GM06990 (cell line): ENCODE measurements at places on chromosomes 7 and 10.

- peak; percentile 50 for DNase-seq
Observed at GRCh38 chr7:47574482-47575329, 7.2 kb downstream of the TNS3 start.

DNA sequence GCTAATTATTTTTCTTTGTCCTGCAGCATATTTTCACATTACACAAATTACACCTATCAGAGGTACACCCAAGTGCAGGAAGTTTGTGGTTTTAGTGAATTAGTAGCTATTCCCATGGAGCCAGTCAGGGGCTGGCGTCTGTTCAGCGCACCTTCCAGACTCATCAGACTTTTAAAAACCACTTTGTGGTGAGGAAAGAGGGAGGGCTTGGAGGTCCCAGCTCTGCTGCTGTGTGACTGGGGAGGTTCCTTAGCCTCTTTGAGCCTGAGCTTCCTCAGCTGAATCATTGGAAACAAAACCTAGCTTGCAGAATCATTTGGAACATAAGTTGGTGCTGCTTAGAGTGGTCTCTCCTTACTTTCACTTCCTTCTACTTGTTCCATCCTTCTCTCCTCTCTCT is 175.4 kb downstream of the SORCS3 start:
- DNase-seq, result no peak

DNA sequence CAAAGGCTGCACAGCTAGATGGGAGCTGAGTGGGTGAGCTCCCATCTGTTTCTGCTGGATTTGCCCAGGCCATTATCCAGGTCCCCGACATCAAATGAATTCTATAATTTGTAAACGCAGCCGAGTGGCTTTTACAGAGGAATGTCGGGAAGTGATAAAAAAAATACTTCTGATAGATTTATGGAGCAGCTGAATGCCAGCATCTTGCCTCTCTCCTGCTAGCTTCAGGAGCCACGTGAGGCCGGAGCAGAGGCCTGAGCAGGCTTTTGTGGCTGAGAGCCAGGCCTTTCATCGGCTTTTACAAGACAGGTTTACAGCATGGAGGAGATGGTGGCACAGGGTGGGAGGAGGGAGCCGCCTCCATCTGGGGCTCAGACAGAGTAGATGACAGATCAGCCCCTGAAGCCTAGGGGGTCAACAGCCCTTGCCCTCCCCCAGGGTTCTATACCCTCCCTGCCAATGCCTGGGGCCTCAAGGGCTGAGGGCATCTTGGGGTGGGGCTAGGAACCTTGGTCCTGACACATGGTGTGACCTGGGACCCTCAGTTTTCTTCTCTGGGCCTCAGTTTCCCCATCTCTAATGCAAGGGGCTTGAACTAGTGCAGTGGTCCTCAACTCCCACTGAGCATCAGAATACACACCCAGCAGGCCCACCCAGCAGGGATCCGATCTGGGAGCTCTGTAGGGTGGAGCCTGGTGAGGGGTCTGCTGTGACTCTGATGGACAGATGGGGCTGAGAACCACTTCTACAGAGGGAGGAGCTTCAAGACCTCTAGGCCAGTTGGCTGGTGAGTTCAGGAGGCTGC is 44.2 kb upstream of the PCBD1 start:
- DNase-seq, result no peak

DNA sequence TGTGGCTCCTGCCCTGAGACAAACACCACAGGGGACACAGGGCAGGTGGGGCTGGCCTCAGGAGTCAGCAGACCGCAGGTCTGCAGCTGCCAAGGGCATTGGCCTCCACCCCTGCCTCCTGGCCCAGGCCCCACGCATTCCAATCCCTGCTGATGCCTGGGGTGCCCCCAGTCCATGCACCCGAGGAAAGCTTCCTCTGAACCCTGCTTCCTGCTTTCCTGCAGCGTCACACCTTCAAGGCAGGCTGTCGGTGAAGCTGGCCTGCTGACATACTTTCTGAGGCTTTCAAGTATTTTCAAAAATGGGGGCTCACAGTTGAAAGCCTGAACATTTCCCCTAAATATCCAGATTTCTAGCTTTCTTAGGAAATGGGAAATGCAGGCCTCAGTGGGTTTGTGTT is 22.5 kb upstream of the ANTXRL start:
- no peak for DNase-seq

GRCh38 chr7:2171855-2172254 is 60.9 kb downstream of the MAD1L1 start:
- DNase-seq, result no peak

DNA sequence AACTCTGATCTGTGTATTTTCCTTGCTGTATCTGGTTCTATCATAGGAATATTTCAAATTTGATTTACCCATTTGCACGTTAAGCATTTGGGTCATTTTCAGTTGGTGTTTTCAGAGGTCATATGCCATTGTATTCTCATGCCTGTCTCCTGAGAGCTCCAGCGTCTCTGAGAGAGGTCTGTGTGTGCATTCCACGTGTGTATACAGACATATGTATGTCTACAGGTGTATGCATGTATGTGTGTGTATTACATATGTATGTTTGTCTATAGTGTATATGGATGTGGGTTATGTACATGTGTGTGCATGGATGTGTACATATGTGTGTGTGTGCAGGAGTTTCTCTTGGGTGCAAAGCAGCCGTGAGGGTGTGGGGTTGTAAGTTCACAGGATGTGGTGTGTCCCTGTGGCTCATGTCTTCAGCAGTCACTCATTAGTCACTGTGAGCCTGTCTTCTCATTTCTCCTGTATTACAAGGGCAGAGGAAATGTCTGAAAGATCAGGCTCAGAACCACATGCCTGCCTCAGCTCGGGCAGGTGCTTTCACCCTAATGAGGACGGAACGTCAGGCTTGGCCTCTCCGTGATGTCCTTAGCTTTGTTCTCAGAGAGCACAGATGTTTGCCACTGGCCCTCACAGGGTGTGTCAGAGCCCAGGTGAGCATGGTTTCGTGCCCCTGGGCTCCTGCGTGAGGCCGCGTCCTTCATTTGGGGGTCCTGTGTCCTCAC is 101.6 kb downstream of the NKX6-2 start:
- no peak for DNase-seq

GRCh38 chr10:72250666-72251065 is 23.1 kb upstream of the DDIT4 start:
- DNase-seq, result no peak

GRCh38 chr7:92748495-92748894 is 87.9 kb downstream of the CDK6 start:
- no peak for DNase-seq

- DNase-seq, result no peak
Observed at GRCh38 chr10:77417359-77417758, 220.2 kb downstream of the KCNMA1 start.

- DNase-seq, result no peak
Observed at GRCh38 chr10:46550795-46551700, 5.4 kb downstream of the GPRIN2 start.

DNA sequence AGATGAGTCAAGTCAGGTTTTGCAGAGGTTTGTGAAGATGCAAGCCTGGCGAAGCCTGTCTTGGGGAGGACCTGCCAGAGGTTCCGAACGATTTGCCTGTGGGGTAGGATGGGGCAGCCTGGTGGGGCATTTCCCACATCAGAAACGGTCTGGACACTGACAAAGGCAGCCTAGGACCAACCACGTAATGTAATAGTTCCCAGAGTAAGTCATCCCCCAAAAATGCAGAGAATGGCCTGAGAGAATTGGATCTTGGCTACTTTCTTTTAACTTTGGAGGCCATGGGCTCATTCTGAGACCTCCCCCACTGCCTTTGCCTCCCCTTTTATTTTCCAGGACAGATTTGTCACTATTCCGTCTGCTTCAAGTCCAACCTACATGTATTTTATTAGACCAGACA is 168.9 kb upstream of the SH2B2 start:
- no peak for DNase-seq

GRCh38 chr7:115868369-115868768 is 162.2 kb downstream of the TFEC start:
- no peak for DNase-seq

GRCh38 chr10:122475100-122475499 is 13.7 kb downstream of the HTRA1 start:
- DNase-seq, result no peak

GRCh38 chr7:18461785-18462467 is 33.6 kb upstream of the HDAC9 start:
- peak; percentile 9 for DNase-seq

DNA sequence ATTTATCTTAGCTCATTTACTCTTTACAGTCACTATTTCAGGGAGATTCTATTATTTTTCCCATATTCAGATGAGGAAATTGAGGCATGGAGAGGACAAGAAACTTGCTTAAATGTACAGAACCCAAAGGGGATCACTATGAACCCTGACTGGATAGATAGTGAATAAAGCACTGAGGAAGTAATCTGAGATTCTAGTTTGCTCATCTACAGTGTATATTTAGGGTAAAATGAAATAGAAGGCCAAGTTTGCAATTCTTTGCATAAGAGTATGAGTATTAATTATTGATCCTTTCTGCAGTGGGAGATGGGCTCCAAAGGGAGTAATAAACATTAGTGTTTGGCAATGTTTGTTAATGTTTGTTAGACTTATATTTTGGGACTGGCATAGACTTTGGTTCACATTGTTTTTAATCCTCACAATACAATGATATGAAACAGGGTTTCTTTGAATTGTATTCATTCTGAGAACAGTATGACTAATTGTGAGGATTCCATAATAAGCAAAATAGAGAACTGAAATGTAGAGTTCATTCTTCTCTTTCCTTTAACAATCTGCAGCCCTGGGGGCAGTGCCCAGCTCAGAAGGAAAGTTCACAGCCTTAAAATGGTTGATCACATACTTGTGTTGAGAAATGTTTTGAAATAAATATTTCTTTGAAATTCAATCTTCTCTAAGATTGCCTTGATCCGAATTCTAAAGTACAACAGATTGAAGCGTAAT is 131.0 kb upstream of the ZNF804B start:
- peak; percentile 55 for DNase-seq

DNA sequence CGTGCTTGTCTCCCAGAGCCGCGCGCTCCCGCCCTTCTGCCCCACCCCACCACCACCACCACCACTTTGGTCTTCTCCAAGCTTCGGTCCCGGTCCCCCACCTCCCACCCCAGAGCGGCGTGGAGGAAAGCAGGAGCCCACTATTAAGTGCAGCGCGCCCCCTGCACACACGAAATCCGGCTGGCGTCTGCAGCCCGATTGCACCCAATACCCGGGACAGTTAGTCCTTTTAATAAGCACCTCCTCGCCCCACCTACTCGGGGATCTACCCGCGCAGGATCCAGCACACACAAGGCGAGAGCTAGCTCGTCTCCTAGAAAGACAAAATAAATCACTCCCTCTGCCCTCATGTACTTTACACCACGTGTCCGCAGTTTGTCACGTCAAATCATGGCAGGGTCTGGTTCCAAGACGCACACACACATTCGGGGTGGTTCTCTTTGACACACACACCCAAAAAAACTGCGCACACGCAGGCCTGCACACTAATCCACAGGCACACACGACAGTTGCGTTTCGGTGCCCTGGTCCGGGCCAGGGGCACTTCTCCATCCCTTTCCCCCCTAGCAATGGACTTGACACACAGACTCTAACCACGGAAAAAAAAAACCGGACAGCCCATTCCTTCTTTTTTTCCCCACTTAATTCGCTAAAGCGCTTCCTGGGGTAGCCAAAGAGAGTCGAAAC is 1.6 kb downstream of the SFMBT2 start:
- DNase-seq, result peak; percentile 69

- DNase-seq, result peak; percentile 9
Observed at GRCh38 chr10:88181902-88182600, 318.6 kb downstream of the PTEN start.

- no peak for DNase-seq
Observed at GRCh38 chr7:66315192-66315591, 110.1 kb downstream of the TPST1 start.

- DNase-seq, result no peak
Observed at GRCh38 chr10:24096281-24096680, 112.7 kb upstream of the KIAA1217 start.

DNA sequence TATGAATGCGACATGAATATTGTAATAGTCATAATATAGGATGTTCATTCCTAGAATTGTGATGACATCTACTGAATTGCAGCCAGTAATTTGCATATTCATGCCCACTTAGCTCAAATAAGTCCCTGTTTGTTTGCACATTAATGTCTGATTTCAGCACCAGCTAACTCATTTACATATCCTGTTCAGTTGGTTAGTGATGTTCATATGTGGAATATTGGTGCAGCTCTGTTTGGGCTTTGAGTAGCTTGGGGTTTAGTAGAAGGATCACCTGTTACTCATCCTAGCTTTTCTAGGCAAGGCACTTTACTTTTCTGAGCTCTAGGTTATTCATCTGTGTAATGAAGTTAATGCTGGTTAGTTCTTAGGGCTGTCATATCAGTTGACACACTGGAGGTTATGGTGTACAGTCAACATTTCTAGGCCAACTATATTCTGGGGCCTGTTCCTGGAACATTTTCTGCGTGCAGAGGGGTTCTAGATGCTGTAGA is 238.4 kb downstream of the EXOC4 start:
- DNase-seq, result no peak

DNA sequence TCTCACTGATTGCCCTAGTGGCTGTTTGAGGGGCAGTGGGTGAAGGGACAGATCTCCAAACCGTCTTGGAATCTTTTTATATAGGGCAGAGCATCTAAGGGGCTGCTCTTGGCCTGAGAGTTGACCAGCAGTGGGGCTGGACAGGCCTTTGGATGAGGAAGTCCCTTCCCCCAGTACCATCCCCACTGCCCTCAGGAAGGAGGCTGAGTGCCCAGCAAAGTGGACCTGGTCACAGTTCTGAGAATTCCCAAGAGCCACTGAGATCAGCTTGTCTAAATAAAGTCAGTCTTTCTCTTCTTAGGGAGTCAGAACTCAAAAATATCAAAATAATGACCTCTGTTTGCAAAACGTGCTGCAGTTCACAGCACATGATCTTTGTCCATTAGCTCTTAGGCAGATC is 5.6 kb downstream of the GDF10 start:
- DNase-seq, result no peak

DNA sequence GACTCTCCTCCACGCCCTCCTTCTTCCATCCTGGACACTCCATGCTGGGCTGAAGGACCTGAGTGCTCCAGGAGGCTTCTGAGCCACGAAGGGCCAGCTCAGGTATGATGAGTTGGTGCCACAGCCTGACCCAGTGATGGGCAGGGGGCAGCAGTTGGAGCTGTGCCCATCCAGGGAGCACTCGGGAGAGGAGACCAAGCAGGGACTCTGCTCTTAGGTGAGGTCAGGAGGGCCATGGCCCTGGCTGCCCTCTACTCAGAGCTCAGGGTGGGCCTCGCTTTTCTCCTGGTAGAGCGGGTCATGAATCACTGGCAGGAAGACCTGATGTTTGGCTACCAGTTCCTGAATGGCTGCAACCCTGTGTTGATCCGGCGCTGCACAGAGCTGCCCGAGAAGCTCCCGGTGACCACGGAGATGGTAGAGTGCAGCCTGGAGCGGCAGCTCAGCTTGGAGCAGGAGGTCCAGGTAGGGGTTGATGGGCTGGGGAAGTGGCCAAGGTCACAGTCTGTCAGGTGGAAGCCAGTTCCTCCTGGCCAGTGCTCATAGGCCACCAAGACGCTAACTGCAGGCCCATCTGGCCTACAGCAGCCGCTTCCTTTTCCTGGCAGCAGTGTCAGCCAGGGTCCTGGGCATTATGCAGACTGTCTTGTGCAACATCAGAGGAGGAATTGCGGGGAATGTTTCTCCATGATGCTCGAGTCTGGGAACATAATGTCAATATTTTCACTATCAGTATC is 50.8 kb downstream of the ALOX5 start:
- DNase-seq, result no peak

- no peak for DNase-seq
Observed at GRCh38 chr7:31512166-31512565, 1.7 kb upstream of the ITPRID1 start.
